ENCODE measurements at places on chromosomes 7 and 10. TPM values are rescaled to one million over a fixed set of nuclear protein-coding genes. Genes with fewer than 3 reads are reported as not detected.

NDUFB2 gene
- 326 TPM for total RNA-seq

ZPBP gene
- total RNA-seq: not detected

IGFBP3 gene
- 125 TPM for total RNA-seq

- DNase-seq: no peak
Observed at GRCh38 chr7:106608661-106609060, 52.3 kb downstream of the CCDC71L start.

GRCh38 chr10:3780771-3781467 lies 4.1 kb downstream of the KLF6 start:
- DNase-seq: no peak

GRCh38 chr7:159114096-159114495 lies 30.6 kb downstream of the VIPR2 start:
- no peak for DNase-seq

GRCh38 chr10:126037946-126038345 lies 141.6 kb downstream of the FANK1 start:
- no peak for DNase-seq

DNA sequence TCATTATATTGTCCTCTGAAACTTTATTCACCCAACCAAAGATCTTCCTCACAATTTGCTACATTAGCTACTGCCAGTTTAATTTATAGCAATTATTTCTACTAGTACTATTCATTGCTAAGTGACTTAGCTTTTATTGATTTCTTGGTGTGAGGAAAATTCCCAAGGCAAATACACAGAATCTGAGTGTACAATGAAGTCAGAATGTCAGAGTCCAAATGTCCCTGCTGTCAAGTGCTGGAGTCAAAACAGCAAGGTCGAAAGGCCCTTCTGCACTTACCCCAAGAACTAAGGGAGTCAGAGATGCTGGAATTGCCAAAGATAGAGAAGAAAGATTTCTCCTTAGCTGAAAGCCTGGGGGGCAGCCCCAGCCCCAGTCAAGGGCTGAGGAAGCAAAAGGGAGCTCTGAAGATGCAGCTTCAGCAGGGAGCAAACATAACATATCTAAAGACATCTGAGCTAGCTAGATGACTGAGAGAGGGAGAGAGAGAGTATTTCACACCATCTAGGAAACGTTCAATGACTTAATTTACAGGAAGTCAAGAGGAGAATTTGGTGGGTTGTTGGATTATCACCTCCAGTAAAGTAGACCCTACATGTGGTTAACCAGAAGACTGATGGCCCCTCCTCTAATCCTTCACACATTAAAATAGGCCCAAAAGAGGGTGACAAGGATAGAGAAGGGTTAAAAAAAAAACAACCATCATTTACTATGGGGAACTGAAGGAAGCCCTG lies 36.6 kb upstream of the SAMD8 start:
- no peak for DNase-seq

GRCh38 chr10:6707352-6707751 lies 127.3 kb upstream of the PRKCQ start:
- no peak for DNase-seq

- no peak for DNase-seq
Observed at GRCh38 chr7:4221043-4221442, 461.1 kb upstream of the FOXK1 start.

- no peak for DNase-seq
Observed at GRCh38 chr7:27148756-27149641, 1.4 kb upstream of the HOXA6 start.

DNA sequence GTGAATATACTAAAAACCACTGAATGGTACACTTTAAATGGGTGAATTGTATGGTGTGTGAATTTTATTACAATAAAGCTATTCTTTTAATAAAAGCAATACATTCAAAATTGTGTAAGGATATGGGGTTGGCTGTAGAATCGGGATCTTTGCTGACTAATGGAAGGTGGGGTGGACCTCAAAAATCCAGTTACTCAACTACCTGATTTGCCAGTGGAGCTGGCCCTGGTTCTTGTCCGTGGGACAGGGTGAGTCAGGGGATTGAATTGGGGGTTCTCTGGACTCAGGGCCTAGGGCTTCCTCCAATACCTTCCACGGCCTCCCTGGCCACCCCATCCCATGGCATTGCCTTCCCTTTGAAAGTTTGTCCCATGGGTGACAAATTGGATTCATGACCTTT lies 13.5 kb upstream of the RABGEF1 start:
- no peak for DNase-seq

- DNase-seq: no peak
Observed at GRCh38 chr7:15508258-15508657, 53.6 kb downstream of the AGMO start.

- DNase-seq: no peak
Observed at GRCh38 chr7:31202801-31203200, 137.7 kb downstream of the NEUROD6 start.

- no peak for DNase-seq
Observed at GRCh38 chr10:22365644-22366434, 20.5 kb downstream of the SPAG6 start.
